ENCODE measurements at places on chromosomes 6 and 20.

DNA sequence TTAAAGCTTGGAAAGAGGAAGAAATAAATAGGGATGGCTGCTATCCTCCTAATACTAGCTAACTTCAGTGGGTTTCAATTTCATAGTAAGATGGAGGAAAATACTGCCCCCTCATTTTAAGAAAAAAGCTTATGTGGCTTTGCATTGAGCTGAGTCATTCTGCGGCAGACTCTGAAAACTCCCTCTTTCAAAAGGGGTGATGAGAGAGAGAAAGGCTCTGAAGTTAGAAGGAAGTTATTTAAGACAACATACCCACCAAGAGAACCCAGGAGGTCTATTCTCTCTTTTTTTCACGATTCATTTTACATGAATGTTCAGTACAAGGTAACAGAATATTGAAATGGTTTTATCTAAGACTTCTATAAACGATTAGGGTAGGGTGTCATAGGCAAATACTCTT lies 4.5 kb downstream of the PRDM13 start:
- DNase-seq: no peak

DNA sequence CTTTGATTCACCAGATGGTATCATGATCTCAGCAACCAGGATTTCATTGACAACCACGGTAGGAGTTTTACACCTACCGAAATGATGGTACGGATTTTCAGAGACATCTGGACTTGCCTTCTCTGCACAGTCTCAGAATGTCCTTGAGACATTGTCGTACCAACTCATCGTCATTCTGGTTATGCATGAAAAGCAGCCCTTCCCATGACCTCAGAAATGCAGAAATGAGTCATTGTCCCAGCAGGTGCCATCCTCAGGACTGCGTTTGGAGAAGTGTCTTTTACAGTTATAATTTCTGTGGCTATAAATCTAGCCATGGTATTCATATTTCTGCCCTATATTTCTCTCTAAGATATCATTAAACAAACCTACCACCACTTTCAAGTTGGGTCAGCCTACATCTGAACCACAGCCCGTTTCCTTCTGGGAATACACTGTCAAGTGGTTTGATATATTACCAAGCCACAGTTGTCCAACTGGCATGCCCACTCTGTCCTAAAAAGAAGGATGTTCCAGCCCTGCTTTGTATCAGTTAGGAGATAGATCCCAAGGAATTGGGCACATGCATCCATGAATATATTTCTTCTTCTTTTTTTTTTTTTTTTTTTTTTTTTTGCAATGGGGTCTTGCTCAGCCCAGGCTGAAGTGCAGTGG lies 7.5 kb upstream of the BFSP1 start:
- no peak for DNase-seq

GRCh38 chr6:102736941-102737368 lies 1343.4 kb downstream of the GRIK2 start:
- DNase-seq: peak; percentile 2

- peak; percentile 42 for DNase-seq
Observed at GRCh38 chr20:57594092-57594951, 25.9 kb downstream of the ZBP1 start.

- no peak for DNase-seq
Observed at GRCh38 chr20:61303217-61303616, 51.2 kb downstream of the CDH4 start.

DNA sequence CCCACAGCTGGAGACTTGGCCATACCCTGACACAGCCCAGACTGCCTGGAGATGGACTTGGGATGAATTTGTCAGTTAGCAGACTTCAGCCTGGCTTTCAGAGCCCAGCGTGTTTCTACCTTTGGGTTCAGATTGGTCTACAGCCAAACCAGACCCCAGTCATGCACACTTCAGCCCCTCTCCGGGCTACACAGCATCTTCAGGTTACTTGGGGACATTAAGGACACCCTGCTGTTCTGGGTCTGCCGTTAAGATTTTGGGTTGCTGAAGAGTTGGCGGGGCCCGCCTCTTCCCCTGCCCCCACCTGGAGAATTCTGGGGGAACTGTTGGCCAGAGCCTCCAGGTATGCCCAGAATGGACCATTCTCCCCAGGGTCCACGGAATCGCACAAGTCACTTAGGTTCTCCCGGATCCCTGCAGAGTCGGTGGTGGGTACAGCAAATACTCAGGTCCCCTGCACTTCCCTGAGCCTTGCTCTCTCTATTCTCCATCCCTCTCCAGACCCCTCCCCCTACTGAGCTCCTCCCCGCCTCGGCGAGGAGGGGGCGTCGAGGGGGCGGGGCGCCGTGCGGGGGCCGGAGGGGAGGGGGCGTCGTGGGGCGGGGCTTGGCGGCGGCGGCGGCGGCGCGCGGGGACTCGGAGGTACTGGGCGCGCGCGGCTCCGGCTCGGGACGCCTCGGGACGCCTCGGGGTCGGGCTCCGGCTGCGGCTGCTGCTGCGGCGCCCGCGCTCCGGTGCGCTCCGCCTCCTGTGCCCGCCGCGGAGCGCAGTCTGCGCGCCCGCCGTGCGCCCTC lies at the start of gene PTK7:
TSS of gene PTK7 (plus strand) at position 645 of the 794 bp plus-strand sequence. CDS start 175 bp downstream, outside the sequence.
- DNase-seq: peak; percentile 40

GRCh38 chr6:137764464-137764863 lies 102.6 kb upstream of the TNFAIP3 start:
- DNase-seq: peak; percentile 33

DNA sequence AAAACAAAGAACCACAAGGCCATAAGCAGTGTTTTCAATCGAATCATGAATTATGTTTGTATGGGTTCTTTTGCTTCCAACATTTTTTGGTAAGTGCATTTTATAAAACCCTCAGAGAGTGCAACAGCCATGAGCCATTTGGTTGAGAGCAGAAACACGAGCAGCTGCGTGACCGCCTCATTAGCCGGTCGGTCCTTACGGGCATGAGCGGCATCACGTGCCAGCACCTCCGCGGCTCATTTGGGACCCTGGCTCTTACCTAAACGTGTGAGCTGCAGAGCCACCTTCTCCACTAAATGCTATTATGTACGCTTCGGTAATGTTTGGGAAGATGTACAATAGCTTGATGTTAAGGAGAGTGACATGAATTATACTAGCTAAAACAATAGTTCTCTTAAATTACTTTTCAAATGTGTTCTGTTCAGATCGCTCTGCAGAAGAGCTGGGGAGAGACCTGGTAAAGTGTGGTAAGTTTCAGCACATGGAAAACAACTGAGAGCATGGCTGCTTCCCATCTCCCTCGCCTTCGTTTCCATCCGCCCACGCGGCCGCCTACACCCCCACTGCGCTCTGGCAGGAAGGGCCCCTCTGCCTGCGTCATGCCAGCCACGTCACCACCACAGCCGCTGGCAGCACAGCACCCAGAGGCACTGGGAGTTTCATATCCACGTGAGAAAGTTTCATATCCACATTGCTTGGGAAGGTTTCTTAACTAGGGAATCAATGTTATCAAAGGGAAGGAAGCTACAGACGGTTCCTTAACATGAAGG lies 23.7 kb upstream of the PDE10A start:
- no peak for DNase-seq

DNA sequence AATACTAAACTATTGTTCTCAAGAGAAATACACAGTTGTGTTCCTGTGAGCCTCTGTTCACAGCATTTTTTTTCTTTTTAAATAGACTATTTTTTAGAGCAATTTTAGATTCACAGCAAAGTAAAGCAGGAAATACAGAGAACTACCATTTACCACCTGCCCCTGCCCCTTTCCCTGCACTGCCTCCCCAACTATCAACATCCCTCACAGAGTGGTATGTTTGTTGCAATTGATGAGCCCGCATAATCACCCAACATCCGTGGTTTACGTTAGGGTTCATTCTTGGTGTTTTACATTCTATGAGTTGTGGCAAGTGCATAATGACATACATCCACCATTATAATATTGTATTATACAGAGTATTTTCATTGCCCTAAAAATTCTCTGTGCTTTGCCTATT lies 71.6 kb upstream of the TNFAIP3 start:
- no peak for DNase-seq

DNA sequence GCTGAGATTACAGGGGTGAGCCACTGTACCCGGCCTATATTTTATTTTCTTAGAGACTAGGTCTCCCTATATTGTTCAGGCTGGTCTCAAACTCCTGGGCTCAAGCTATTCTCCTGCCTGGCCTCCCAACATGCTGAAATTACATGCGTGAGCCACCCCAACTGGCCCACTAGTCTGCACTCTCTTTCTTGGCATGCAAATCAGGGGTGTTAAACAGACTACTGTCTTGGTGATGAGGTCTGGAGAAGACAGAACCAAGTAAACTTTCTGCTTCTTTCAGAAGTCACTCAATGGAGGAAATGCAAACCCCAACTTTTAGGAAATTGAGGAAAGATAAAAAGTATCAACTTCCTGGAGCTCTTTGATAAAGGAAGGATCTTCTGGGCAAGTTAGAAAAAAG lies 8.0 kb upstream of the TUBB2B start:
- DNase-seq: no peak

- DNase-seq: peak; percentile 14
Observed at GRCh38 chr6:15876406-15876805, 213.6 kb upstream of the DTNBP1 start.

DNA sequence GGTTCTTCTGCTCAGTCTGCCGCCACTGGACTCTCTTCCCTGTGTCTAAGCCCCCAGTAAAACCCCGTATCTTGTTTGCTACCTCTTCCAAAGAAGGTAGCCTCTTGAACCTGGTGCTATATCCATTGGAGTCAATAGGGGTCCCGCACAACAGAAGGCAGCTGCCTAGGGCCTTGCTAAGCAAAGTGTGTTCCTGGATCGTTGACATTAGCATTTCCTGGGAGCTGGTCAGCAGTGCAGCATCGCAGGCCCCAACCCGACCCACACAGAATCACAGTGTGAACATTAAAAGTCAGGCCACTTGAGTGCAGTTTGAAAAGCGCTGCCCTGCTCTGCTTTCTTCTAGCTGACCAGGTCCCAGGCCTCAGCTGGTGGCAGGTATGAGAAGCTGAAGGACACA lies 2.9 kb downstream of the ADA start:
- no peak for DNase-seq

DNA sequence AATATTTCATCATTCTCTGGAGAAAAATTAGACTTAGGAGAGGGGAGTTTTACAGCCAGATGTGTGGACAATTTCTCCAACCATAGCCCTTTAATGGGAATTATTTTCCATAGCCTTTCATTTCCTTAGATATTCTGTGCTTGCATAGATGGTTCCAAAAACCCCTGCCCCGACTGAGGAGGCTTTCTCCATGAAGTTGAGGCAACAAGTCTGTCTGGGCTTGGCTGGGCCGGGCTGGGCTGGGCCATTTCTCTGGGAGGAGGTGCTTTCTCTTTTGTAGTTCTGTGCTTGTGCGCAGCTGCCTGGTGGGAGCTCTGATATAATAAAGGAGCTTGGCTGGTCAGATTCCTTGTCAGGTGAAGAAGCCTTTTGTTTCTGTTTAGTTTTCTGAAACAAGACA lies 71.4 kb downstream of the SOBP start:
- no peak for DNase-seq

DNA sequence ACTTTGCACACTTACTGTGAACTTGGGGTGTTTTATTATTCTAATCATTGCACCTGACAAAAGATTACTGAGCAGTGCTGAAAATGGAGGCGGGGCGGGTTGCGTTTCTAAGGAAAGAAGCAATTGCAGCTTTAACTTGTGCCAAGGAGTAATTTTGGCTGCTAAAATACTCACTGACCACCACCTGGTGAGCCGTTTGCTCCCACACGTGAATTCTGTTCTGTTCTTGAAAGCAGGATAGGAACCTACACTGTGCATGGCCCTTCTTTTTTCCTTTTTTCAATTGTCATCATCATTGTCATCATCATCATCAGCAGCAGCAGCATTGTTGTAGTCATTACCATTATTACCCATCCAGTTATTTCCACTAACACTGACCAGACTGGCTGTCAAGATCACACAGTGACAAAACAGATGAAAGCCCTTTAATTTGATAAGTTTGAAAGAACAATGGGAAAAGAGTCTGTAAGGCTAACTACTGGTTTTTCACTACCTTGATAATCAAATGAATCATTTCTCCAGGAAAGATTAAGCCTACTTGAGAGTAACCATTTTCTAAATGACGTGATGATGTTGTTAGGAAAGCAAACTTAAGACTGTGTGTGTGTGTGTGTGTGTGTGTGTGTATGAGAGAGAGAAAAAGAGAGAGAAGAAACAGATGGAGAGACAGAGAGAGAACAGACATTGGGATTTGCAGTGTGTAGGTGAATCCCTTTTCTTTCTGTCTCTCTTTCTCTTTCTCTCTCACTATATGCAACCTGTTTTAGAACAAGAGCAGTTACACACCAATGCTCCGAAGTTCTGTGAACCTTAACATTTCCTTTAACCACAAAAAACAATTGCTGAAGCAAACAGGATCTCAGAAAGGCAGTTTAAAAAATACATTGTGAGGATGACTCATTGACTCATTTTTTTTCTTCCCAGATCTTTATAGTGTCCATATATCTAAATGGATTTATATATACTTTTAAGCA lies 3.8 kb downstream of the RIPOR2 start:
- peak; percentile 56 for DNase-seq

DNA sequence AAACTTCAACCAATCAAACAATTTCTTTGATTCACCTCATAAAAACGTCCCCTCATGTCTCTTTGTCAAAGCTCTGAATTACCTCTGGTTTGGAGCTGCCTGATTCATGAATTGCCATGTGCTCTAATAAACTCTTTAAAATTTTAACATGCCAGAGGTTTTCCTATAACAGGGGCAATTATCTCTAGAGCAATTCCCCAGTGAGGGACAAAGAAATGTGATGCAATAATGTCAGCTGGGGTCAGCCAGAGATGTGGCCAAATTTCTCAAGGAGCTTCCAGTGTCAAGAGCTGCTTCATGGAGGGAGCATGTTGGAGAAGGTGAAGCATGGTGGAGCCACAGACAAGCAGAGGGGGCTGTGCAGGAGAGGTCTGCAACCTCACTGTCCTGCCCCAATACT lies 38.7 kb upstream of the RFPL4B start:
- no peak for DNase-seq

DNA sequence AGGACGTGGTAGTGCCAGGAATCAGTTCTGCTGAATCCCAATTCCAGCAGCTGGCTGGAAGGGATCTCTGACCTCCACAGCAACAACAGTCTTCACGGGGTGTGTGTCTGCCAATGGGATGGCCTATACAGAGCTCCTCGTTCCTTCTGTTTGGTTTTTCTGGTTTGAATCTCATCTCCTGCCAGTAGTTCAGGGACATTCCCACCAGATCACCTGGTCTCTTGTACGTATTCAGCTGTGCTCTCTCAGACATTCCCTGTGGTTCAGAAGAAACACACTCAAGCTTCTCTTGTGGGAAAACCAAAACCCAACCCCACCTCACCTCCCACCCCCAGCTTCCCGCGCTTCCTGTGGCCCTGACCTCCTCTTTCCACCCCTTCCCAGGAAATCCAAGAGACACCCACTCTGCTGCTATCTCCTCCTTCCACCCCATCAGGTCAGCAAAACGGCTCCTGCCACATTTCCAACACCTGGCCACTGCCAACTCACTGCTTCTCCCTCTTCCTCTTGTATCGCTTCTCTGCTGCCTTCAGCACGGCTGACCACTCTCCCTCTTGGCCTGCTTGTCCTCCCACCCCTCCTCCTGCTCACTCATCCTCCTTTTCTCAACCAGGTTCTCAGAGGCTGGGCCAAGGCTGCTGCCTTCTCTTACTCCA lies 63.3 kb upstream of the PTGIS start:
- no peak for DNase-seq

GRCh38 chr6:32170294-32170693 lies 5.6 kb downstream of the AGPAT1 start:
- DNase-seq: no peak

GRCh38 chr6:19928461-19928860 lies 91.3 kb downstream of the ID4 start:
- DNase-seq: no peak
